ENCODE measurements at places on chromosomes 1 and 21. TPM values are rescaled to one million over a fixed set of nuclear protein-coding genes. Genes with fewer than 3 reads are reported as not detected.

The LRRIQ3 gene
- 0.12 TPM for total RNA-seq

The CFAP141 gene
- total RNA-seq: not detected

The RGS8 gene
- under 0.01 TPM for total RNA-seq

The EPHB2 gene
- total RNA-seq: 5.2 TPM

The LIN28A gene
- total RNA-seq: not detected

The ARHGEF10L gene
- total RNA-seq: 20.8 TPM

The CELA3A gene
- total RNA-seq: not detected

The NR1I3 gene
- total RNA-seq: not detected

The HES3 gene
- total RNA-seq: not detected

The CRB1 gene
- 0.37 TPM for total RNA-seq

The WDTC1 gene
- 29.0 TPM for total RNA-seq

The TBX19 gene
- 0.33 TPM for total RNA-seq

The DMRTA2 gene
- 0.11 TPM for total RNA-seq

The PRRX1 gene
- 219 TPM for total RNA-seq

The MSH4 gene
- total RNA-seq: 0.25 TPM

The DIPK1A gene
- total RNA-seq: 15.3 TPM

The ANKRD65 gene
- total RNA-seq: 0.87 TPM

The CFAP45 gene
- total RNA-seq: 1.1 TPM

The CYP4A22 gene
- not detected for total RNA-seq

The TNFRSF8 gene
- total RNA-seq: 0.37 TPM

The RGS18 gene
- total RNA-seq: not detected

The F3 gene
- total RNA-seq: 16.9 TPM

The PDZK1 gene
- 0.50 TPM for total RNA-seq

The ATP8B2 gene
- total RNA-seq: 159 TPM

The RNU1-3 gene
- under 0.01 TPM for total RNA-seq

The MYBPH gene
- total RNA-seq: 0.75 TPM

Measured in uterine smooth muscle cell (primary cell).